ENCODE measurements at places on chromosomes 16 and 17.
A peak's percentile ranks its signal among the peaks of the same experiment; 100 is the strongest.

DNA sequence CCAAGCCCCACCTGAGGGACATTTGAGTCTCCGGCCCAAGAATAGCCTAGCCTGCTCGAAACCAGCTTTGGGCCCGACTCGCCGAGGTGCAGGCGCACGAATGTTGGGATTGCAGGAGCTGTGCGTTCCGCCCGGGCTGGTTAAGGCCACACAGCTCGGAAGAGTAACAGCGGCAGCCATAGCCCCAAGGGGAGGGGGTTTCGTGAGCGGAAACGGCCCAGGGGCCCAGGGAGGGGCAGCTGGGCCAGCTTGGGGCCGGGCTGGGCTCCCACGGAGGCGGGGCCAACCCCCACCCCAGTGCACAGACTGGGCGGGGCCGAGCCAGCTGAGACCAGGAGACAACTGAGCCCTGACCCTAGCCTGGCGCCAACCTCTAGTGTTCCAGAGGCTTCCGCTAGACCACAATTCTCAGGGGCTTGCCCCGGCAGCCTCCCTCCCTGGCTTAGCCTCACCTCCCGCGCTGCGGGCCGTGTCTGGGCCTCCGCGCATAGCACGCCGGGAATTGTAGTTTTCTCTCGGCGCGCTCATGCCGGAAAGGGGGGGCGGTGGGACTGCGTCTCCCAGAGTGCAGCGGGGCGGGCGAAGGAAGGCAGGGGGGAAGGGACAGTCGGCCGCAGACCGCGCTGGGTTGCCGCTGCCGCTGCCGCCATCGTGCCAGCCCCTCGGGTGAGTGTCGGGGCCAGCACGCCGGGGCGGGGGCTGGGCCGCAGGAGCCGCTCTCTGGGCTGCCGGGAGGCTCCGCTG, at the start of gene NUTF2:
NUTF2 (plus strand) TSS at position 614 of the 744 bp plus-strand sequence. CDS start 18,198 bp downstream, outside the sequence.
- peak; percentile 99 for DNase-seq

DNA sequence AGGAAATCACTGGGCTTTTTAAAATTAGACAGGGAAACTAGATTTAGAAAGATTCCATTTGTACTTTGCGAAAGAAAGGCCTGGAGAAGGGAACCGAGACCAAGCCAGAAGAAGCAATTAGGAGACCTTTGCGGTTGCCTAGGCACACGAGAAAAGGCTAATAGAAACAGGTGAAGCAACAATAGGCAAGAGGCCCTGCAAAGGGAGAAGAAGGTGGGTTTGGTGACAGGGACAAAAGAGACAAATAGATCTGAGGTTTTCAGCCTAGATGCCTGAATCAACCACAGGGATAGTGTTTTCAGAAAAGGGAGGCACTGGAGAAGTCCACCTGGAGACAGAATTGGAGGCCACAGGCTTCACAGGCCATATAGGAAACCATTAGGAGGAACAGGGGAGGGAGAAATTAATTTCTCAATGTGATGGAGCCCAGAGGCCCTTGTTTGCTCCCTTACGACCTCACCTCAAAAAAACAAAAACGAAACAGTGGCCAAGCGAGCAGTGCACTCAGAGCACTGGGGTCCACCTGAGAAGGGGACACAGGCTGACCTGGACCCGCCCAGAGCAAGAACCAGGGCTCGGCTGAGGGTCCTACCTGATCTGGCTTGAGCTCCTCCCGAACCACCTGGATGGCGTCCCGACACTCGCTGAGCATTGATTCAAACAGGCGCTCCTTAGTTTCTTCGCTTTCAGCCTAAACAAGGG, 22.3 kb downstream of the SRP68 start:
- no peak for DNase-seq

DNA sequence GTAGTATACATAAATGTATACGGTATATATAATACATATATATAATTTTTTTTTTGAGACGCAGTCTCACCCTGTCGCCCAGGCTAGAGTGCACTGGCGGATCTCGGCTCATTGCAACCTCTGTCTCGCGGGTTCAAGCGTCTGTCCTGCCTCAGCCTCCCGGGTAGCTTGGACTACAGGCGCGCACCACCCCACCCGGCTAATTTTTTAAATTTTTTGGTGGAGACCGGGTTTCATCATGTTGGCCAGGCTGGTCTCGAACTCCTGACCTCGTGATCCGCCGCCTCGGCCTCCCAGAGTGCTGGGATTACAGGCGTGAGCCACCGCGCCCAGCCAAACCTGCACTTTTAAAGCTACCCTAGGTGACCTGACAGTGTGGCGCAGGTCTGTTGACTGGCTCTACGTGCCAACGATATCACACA, 745 bp downstream of the PAM16 start:
- no peak for DNase-seq

- no peak for DNase-seq
These were observed 46.1 kb downstream of the KCNJ16 start for GRCh38 chr17:70121126-70121525.

- DNase-seq, result no peak
These were observed 22.4 kb downstream of the ALDH3A2 start for GRCh38 chr17:19670908-19671307.

GRCh38 chr16:29747947-29748759, 2.4 kb upstream of the C16orf54 start:
- no peak for DNase-seq

DNA sequence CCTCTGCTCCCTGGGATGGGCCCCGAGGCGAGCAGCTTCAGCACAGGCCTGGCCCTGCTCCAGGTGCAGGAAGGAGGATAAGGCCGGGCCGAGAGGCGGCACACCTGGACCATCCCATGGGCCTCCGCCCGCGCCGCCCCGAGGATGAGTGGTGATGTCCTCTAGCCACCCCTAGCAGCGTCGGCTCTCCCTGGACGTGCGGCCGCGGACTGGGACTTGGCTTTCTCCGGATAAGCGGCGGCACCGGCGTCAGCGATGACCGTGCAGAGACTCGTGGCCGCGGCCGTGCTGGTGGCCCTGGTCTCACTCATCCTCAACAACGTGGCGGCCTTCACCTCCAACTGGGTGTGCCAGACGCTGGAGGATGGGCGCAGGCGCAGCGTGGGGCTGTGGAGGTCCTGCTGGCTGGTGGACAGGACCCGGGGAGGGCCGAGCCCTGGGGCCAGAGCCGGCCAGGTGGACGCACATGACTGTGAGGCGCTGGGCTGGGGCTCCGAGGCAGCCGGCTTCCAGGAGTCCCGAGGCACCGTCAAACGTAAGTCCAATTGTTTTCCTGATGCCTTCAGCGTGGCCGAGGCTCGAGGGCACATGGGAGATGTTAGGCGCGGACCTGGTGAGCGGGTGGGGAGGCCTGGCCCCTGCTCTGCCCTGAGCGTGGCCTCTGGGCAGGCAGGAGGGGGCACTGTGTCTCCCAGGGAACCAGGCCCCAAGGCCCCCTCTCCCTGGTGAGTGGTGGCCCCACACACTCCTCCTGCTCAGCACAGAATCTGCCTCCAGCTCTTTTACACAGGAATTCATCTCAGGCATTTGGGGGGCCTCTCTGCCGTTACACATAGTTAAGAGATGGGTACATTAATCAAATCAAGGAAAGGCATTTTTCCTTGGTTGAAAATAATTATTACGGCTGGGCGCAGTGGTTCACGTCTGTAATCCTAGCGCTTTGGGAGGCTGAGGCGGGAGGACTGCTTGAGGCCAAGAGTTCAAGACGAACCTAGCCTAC, 855 bp downstream of the TMEM204 start:
- DNase-seq, result no peak

GRCh38 chr16:85512808-85513115, 100.4 kb upstream of the GSE1 start:
- no peak for DNase-seq

DNA sequence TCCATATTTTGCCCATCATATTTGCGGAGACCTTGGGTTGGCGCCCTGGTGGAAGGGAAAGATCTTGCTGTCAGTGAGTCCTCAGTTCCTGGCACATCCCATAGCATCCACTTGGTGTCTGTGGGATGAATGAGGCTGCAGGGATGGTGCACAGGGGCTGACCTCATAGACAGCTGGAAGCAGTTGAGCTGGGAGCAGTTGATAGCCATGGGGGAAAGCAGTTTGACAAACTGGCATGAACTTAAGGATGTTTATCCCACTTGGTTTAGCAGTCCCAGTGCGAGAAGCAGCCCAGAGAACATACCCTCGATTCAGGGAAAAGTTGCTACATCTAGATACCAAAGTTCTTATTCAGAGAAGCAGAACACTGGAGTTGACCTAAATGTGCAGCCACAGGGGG, 80.7 kb downstream of the SNX29 start:
- no peak for DNase-seq

GRCh38 chr17:70137451-70138230, 31.7 kb upstream of the KCNJ2 start:
- no peak for DNase-seq

DNA sequence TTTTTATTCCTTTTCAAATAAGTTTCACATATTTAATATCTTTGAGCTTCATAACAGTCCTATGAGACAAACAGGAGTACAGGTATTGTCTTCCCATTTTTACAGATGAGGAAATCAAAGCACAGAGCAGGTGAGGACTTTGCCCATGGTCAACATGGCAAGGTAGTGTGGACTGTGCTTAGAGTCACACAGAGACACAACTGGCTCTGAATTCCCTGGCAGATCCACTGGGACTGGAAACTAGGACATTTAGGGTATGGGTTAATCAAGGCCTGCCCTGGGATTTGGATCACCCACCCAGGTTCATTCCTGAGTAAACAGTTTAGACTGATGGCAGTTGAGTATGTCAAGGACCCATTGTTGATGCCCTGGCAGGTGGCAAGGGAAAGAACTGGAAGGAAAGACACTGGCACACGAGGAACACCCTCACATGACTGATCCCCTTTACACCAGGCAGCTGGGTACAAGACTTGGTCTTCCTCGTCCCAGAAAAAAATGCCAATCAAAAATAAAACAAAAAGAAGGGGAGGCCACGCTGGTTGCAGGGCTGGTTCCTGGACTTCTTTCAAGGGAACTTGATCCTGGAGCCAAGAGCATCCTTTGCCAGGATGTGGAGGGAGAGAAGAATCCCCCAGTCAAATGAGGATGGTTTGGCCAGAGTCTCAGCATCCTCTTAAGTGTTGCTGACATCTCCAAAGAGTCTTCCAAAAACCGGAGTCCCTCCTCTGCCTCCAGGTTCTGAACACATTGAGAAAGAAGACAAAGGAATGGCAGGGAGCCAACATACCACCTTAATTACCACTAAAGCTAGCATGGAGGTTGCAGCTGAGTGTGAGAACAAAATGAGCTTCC, 34.9 kb downstream of the CHD9 start:
- no peak for DNase-seq

DNA sequence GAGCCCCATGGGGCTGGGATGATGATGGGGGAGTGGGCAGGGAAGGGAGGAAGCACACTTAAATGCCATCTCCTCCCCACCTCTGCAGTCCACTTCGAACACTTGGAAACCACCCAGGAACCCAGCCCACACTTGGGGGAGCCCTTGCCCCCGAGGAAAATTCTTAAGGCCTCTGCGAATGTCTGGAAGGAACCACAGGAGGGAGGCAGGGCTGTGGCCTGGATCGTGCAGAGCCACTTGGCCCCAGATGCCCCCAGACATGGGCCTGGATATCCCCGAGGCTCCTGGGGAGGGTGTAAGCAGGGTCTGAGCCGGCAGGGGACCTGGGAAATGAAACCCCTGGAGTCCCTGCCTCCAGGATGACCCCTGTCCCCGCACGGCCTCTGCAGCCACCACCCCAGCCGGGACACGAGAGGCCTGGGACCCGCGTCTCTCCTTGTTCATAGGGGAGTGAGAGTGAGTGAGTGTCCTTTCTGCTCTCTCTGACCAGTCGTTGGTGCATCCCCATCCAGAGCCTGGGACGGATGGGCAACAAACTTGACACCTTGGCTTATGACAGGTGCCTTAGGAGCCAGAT, 11.8 kb upstream of the MTSS2 start:
- no peak for DNase-seq

DNA sequence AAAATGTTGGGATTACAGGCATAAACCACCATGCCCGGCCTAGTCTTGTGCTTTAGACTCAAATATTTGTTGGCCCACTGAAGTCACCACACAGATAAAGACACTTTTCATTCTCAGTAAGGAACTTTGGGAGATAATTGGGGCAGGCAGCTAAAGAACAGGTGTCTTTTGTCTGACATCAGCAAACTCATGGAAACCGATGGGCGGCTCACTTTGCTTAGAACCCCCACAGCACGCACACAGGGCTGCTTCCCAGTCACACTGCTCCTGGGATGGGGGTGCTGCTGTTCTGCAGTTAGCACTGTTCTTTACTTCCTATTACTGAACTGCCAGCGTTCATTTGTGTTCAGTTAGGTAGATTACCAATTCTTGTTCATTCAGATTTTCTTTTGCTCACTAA, 18.0 kb upstream of the BRCA1 start:
- no peak for DNase-seq

GRCh38 chr17:78706271-78706915, 75.7 kb downstream of the CYTH1 start:
- no peak for DNase-seq

GRCh38 chr17:71183066-71183660, 937.7 kb upstream of the SOX9 start:
- peak; percentile 12 for DNase-seq

GRCh38 chr17:71830866-71831265, 290.0 kb upstream of the SOX9 start:
- DNase-seq, result no peak

- DNase-seq, result no peak
These were observed 376.5 kb downstream of the CDH11 start for GRCh38 chr16:64745258-64745930.

DNA sequence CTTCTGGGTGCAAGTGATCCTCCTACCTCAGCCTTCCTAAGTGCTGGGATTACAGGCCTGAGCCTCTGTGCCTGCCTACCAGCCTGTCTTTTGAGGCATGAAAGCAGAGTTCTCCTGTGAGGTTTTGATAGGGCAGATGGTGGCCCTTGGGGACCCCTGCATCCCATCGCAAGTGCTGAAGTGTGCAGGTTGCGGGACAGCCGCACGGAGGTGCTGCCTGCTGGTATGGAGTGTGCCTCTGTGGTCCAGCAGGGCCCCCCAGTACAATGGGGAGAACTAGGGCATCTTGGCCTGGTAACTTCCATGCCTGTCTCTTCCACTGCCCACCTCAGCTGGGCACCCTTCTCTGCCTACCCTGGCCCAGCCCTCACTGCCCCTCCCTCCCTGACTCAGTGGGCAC, 9.9 kb upstream of the NDRG4 start:
- no peak for DNase-seq

- no peak for DNase-seq
These were observed 7.1 kb upstream of the RAB40C start for GRCh38 chr16:582614-583331.

- DNase-seq, result no peak
These were observed 2.6 kb downstream of the HBM start for GRCh38 chr16:168424-168823.

DNA sequence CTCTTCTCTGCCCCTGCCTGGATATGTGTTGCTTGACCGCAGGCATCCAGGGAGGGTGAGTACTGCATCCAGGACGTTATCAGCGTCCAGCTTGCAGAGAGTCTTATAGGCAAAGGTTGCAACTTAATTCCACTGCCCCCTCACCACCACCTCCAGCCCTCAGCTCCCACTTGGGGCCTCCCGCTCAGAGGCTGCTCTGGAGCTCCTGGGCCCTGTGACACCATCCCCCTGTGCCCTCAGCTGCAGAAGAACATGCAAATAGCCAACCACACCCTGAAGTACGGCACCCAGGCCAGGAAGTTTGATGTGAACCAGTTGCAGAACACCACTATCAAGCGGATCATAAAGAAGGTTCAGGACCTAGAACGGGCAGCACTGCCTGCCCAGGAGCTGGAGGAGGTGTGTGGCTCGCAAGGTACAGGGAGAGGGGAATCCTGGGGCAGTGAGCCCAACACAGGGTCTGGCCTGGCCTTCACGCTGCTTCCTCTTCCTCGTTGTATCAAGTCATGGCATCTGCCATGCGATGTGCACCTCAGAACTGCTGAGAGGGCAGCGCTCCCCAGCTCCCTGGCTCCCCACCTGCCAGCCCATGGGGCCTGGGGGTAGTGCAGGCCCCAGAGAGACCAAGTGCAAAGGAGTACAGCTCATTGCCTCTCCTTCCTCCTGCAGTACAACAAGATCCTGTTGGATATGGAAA, 9.6 kb downstream of the ACE start:
- DNase-seq, result no peak
